ENCODE measurements at places on chromosomes 4 and X. TPM values are rescaled to one million over a fixed set of nuclear protein-coding genes. Genes with fewer than 3 reads are reported as not detected.
A peak's percentile ranks its signal among the peaks of the same experiment; 100 is the strongest.

DNA sequence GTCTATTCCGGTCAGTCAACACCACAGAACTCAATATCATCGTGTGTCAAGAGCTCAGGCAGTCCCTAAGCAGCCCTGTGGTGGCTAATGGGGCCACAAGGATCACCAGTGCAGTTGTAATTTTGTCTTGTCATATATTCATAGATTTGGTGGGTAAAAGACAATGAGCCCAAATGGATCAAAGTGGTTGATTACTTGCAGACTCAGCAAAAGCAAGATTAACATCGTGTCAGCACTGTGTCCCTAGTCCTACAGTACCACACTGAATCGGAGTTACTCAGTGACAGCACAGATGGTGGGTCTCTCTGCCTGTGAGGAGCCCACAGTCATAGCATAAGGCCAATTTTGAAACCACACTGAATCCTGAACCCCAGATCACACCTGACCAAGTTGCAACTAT lies 8.7 kb downstream of the XAGE5 start:
- no peak for DNase-seq

- DNase-seq = no peak
These were observed 163.4 kb downstream of the AREG start for GRCh38 chr4:74608151-74608949.

DNA sequence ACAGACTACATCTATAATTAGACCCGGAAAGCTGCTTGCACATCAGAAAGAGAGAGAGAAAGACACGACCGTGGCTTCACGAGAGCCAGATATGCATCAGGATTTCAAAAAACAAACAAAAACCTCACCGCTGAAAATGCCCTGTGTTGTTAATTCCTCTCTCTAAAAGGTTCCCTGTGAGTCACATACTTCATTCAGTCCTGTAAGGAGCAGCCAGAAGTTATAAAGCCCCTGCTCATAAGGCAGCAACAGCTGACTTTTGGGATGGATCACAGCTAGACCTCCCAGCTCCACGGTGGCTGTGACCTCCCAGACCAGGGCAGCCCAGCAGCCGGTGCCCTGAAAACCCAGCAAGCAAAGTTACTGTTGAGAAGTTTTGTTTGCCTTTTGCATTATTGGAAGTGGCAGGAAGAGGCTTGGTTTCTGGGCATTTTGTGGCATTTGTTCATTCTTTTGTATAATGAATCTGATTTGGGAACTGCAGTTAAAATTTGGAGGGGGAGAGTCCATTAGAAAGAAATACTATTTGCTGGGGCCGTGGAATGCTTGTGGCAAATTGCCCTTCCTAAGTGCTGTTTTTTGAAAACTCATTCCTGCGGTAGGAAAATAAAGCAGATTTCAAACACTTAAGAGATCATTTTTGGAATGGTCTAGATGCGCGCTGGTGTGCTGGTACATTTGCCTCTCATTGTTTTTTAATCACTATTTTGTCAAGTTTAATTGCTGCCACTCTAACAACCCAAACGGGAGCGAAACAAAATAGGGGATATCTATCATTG lies 520.4 kb downstream of the BCOR start:
- no peak for DNase-seq

GRCh38 chrX:70470850-70471289 lies 26.2 kb downstream of the DLG3 start:
- peak; percentile 15 for DNase-seq

- DNase-seq = no peak
These were observed 88.8 kb upstream of the ENPP6 start for GRCh38 chr4:184306470-184306869.

DNA sequence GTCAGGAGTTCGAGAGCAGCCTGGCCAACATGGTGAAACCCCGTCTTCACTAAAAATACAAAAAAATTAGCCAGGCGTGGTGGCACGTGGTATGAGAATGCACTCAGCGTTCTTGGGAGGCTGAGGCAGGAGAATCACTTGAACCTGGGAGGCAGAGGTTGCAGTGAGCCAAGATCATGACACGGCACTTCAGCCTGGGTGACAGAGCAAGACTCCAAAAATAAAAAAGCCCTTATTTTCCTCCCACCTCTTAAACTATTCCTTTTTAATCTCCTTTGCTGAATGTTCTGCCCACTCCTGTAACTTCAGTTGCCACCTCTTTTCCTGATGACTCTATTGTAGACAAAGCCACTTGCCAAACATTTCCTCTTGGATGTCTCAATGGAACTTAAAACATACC lies 72.6 kb downstream of the TAF1 start:
- DNase-seq = no peak

RAB39B gene
- polyA plus RNA-seq = 6.4 TPM

DNA sequence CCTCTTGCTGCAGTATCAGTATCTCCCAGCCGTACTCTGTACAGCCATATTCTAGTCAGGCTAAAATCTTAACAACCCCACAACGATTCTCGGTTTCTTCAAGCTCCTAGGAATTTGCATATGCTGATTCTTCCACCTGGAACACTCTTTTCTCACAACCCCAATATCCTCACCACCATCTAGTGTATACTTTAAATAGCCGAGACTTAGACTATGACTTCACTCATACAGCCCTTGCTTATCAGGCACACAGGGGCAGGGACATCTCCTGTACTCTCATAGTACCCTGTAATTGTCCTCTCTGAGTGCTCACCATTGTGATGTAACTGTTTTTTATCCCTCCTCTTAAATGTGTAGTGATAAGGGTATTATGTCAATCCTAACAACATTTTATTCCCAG lies 2126.4 kb upstream of the TENM3 start:
- no peak for DNase-seq

- no peak for DNase-seq
These were observed 105.5 kb downstream of the ARHGAP10 start for GRCh38 chr4:147837435-147837834.

ADRA2C gene
- not detected for polyA plus RNA-seq

DNA sequence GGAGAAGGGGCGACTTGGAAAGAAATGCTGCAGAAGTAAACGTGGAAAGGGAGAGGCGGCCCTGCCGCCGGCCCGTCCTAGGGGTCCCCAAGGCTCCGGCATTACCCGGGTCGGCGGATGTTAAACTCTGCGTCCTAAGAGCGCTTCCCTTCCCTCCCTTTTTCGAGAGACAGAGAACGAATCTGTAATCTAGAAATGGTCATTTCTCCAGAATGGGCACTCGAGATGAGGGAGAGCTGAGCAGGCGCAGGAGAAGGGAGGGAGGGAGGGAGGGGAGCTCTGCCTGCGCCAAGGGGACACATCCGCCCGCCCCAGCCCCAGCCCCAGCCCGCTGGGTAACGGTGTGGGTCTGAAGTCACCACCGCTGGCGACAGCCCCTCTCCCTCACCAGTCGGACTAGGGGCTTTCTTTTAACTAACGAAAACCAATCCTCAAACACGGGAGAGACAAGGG lies 1.7 kb downstream of the HCFC1 start:
- DNase-seq = no peak

DNA sequence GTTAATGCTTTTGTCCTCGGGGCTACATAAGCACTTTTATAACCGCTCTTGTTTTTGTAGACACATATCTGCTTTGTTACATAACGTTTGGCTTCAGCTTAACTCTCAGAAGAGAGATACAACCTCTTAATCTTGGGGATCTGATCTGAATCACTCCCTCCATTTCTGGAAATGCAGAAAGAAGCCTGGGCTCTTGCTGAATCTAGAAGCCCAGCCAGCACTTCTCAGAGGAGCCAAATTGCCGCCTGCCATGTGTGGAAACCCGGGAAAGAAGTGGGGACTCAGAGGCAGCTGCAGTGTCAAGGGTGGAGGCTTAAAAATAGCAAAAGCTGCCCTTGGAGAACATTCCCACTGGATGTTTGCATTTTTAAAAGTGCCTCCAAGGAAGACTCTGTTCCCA lies 69.3 kb upstream of the LDB2 start:
- DNase-seq = no peak

DNA sequence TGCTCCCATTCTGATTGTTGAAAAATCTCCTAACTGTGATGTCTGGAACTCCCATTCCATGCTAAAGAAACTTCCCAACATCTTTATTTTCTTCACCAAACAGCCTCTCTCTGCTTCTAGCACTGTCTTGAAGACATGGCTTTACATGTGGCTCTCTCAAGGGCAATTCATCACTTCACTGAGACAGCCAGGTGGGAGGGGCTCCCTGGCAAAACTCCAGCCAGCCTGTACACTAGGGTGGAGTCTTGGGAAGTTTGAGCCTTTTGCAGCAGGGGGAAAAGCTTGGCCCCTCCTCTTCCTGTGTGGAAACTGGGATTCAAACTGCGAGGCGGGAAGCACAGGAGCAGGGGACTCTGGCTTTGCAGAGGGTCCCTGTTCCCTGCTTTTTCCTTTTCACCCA lies 130.5 kb upstream of the TTC29 start:
- no peak for DNase-seq

- no peak for DNase-seq
These were observed 1637.3 kb upstream of the PABPC4L start for GRCh38 chr4:135838889-135839288.
